ENCODE measurements at places on chromosomes 5 and 9. TPM values are rescaled to one million over a fixed set of nuclear protein-coding genes. Genes with fewer than 3 reads are reported as not detected.

The SLCO6A1 gene
- not detected for total RNA-seq

The DIPK1B gene
- total RNA-seq, result 242 TPM

The P4HA2 gene
- total RNA-seq, result 37.6 TPM

The UNC5A gene
- 0.22 TPM for total RNA-seq

The GABRA1 gene
- not detected for total RNA-seq

The KCNIP1 gene
- not detected for total RNA-seq

The GRXCR2 gene
- not detected for total RNA-seq

The TTC33 gene
- total RNA-seq, result 14.2 TPM

The RPL7A gene
- total RNA-seq, result 2,043 TPM

The KCNV2 gene
- total RNA-seq, result not detected

The DOK3 gene
- total RNA-seq, result 5.3 TPM

The DND1 gene
- 1.1 TPM for total RNA-seq

The NKD2 gene
- total RNA-seq, result not detected

The COL23A1 gene
- total RNA-seq, result not detected

The CYSRT1 gene
- 0.92 TPM for total RNA-seq

The DAPK1 gene
- total RNA-seq, result 119 TPM

The GLDC gene
- total RNA-seq, result 2.6 TPM

The SLC25A2 gene
- 0.39 TPM for total RNA-seq

The MRPS2 gene
- total RNA-seq, result 50.8 TPM

The PGM5 gene
- total RNA-seq, result 1.9 TPM

The C9orf153 gene
- 0.66 TPM for total RNA-seq

The HTR4 gene
- not detected for total RNA-seq

The CCL28 gene
- total RNA-seq, result 0.95 TPM

The NEURL1B gene
- 1.6 TPM for total RNA-seq

Measured in endothelial cell of umbilical vein (primary cell).